ENCODE measurements at places on chromosomes 4 and X.
A peak's percentile ranks its signal among the peaks of the same experiment; 100 is the strongest.

- DNase-seq, result no peak
Observed at GRCh38 chr4:183438458-183439113, 5.8 kb upstream of the CDKN2AIP start.

GRCh38 chrX:38260231-38260630 is 39.6 kb upstream of the SRPX start:
- DNase-seq, result no peak

DNA sequence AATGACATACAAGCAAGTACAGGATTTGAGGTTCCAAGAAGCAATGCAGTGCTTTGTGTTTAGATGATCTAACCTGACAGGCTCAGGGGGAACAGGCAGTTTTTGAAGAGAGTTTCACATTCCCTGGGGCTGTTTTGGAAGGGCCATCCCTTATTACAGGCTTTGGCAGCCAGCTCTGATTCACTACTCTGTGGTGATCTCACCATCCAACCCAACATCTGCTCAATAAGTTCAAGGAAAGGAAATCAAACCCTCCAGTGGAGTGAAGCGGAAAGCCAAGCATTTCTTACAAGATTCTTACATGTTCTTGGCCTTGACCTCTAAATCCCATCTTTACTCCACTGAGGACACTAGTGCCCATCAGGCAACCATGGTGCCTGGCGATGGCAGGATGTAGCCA is 7.5 kb downstream of the IDS start:
- DNase-seq, result no peak

DNA sequence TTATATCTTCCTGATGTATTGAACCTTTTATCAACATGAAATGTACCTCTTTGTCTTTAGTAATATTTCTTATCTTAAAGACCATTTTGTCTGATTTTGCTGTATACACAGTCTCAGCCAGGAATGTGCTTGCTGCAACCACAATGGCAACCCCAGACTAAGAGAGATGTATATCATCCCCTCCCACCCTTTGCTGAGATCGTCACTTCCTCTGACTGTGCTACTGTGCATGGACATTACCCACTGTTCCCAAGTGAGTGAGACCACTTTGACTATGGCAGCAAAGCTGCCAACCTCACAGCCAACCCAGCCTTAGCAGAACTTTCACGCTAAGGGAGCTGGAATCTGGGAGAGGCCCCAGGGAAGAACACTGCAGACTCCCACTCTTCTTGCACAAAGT is 46.0 kb downstream of the EIF2S3 start:
- no peak for DNase-seq

- DNase-seq, result no peak
Observed at GRCh38 chr4:113565702-113566012, 195.9 kb downstream of the CAMK2D start.

- DNase-seq, result no peak
Observed at GRCh38 chr4:103673983-103674382, 45.8 kb downstream of the TACR3 start.

DNA sequence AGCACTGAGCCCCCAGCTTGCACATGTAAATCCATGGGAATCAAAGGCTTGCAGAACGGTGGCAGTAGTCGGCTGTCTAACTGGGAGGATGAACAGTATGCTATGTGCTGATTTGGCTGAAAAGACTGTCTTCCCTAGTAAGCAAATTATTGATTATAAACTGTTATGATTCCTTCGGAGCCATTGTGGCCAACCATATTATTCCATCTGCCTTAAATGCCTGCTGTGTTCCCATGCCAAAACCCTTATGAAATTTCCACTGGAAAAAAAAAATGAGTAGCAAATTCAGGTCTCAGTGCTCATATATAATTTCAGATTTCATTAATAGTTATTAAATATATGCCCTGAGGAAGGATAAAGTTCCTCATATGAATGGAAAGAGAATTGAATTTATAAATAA is 132.7 kb upstream of the MID1 start:
- no peak for DNase-seq

DNA sequence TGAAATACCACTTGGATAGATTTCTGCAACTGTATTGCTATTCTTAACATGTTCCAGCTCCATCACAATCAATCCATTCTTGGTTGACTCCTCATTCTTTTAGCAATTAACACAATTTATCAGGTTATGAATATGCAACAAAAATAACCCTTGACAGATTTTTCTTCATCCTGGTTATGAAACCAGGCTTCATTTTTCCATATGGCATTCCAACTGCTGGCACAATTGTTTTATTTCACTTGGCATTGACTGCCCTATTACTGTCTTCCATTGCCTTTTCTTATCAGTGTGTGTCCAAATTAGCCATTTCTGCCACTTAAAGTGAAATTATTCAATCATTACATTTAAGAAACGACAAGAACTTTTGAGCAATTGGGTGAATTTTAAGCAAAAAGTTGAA is 388.8 kb upstream of the EPHA5 start:
- peak; percentile 82 for DNase-seq

GRCh38 chrX:153925739-153926551 is at the start of gene ARHGAP4:
Gene ARHGAP4 (minus strand): TSS chrX:153926264. CDS start chrX:153926202, 62 bp downstream.
- no peak for DNase-seq

- DNase-seq, result no peak
Observed at GRCh38 chrX:63475200-63475599, 124.1 kb upstream of the SPIN4 start.

- no peak for DNase-seq
Observed at GRCh38 chr4:23894021-23894420, 4.2 kb upstream of the PPARGC1A start.

DNA sequence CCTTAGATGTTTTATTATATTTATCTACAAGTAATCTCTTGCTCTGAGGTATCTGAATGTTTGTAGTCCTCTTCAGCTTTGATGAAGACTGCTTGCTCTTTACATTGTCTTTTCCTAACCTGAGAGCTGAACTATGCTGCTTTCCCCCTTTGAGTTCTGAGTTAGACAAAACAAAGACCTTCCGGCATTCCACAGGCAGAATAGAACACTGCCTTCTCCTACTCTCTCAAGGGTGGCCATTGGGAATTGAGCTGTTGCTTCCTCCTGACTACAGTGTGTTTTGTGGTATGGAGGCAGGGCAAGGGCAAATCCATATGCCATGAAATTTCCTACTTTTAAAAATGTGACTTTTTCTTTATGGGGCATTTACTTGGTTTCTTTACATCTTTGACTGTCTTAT is 841.0 kb downstream of the FAM133A start:
- no peak for DNase-seq

- DNase-seq, result no peak
Observed at GRCh38 chrX:7112071-7112470, 35.4 kb upstream of the STS start.

- DNase-seq, result no peak
Observed at GRCh38 chrX:16167181-16167580, at the start of gene MAGEB17. Gene MAGEB17 (plus strand): TSS chrX:16167481. CDS start chrX:16170383, 2,902 bp downstream.

GRCh38 chr4:101651778-101652177 is 138.8 kb upstream of the BANK1 start:
- DNase-seq, result peak; percentile 81

- no peak for DNase-seq
Observed at GRCh38 chr4:173536808-173537429, 6.9 kb upstream of the HAND2 start.

GRCh38 chr4:13981499-13981898 is 354.0 kb upstream of the BOD1L1 start:
- no peak for DNase-seq

DNA sequence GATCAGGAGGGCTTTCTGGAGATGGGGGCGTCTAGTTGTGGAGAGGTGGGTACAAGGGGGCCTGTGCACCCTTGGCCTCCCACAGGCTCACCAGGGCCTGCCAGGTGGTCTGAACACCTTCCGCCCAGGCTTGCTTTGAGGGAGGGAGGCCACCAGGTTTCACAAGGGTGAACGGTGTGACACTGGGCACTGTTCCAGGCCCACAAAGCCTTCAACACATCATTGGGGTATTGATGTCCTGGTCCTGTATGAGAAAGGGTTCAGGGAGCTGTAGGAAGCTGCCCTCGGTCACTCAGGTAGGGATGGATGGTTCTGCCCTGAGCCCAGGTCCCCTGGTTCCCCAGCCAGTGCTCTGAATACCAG is 6.0 kb downstream of the HTRA3 start:
- no peak for DNase-seq

GRCh38 chr4:98148856-98149255 is 5.6 kb upstream of the STPG2 start:
- DNase-seq, result no peak

GRCh38 chr4:151990201-151990600 is 229.4 kb upstream of the GATB start:
- DNase-seq, result no peak

DNA sequence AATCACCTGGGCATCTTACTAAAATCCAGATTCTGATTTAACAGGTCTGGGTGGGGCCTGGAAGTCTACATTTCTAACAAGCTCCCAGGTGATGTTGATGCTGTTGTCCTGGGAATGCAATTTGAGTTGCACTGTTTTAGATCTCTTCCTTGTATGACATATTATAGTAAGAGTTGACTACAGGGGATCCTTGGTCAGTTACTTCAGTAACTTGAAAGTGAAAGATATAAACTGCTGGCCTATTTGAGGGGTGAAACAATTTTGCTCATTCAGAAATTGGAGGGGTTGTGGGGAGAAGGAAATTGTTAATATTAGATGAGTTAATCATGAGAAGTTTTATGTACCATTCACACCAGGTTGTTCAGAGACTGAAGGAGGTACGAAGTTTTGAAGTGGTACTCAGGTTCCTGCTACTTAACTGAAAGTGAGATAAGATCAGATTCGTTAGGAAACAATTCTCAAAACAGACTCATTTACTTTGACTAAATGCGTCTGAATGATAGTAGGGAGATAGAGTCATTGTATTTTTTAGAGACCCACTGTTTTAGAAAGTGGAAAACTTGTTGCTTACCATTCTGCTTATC is 12.5 kb downstream of the SH2D1A start:
- no peak for DNase-seq

- peak; percentile 39 for DNase-seq
Observed at GRCh38 chrX:101415180-101416145, 7.4 kb downstream of the HNRNPH2 start.

DNA sequence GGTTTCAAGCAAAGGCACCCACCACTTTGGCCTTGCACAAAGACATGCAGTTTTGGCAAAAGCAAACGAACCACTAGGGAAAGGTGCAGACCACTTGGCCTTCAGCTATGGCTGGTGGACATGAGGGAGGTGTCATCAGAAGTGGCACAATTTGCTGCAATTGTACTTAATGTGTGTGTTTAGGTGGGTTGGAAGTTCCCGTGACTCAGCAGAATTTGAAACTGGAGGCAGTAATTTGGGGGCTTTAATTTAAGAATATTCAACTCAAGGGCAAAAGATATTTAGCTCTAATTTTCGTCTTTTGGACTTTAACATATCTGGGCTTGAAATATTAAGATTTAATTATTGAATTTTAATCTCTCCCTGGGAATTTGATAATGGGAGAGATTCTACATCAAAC is 115.6 kb upstream of the NOCT start:
- no peak for DNase-seq

GRCh38 chr4:68906780-68907137 is 44.8 kb downstream of the UGT2A3 start:
- DNase-seq, result no peak

DNA sequence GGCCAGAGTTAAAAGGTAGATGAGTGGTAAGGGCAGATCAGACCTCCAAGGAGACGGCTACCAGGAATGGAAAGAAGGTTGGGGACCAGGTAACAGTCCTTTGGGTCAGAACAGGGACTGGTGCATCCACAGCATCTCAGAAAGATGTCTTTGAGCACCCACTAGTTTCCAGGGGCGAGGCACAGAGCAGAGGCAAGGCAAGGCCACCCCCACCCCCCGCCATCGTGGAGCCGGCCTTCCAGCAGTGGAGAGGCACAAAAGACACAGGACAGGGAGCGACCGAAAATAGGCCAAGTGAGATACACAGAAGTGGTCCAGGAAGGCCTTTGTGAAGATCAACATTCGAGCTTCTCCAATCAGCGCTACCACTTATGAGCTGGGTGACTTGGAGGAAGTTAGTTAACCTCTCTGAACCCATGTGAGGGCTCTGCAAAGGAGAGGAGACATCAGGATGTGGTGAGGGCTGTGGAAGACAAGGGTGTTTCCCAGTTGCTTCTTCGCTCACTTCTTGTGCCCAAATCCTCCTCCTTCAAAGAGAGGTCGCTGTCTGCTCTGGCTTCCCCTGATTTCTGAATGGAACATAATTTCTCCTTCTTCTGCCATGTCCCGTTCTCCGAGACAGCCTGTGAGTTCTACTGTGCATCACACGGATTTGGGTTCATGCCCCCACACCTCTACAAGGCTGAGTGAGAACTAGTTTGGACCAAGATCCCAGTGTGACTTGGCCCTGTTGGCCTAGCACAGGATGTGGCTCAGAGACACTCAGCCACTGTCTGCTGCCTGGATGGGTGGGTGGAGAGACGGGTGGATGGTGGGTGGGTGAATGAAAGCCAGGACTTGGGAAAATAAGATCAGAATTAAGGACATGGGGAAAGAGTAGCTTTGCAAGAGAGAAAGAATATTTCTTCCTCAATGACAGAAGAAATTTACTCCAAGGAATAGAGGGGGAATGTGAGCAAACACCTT is 16.7 kb upstream of the MSX1 start:
- no peak for DNase-seq

DNA sequence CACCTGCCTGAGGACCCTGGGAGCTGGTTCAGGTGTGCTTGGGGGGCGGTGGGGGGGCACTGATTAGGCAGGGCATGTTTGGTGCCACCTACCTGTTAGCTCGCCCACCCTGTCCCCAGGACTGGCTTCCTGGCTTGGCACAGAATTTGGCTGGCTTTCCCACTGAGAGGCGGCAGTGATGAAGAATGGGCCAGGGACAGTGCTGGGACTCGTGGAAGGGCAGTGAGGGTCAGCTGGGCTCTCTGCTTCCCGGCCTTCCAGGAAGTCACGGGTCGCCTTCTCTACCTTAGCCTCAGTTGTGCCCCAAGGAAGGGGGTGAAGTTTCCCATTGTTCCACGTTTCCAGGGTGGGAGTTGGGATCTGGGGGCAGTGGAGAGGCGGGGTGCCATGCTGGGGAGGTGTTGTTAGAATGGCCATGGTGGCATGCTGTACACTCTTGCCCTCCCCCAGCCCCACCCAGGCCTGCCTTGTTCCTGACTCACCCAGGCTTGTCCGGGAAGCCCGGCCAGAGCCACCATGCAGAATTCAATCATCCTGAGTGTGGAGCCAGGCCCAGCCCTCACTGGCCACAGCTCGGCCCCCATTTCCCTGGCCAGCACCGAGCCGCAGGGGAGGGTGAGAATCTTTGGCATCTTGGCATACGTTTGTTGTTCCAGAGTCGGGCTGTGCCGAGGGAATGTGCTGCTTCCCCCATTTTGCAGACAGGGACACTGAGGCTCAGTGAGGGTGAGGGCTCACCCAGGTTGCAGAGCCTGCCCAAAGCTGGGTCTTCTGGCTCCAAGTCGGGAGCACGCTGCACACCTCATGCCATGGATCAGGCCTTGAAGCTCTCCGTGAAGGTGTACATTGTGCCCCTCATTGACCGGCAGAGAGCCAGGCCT is 21.9 kb upstream of the GPR78 start:
- DNase-seq, result no peak

GRCh38 chr4:42750091-42750490 is 93.2 kb upstream of the ATP8A1 start:
- no peak for DNase-seq

DNA sequence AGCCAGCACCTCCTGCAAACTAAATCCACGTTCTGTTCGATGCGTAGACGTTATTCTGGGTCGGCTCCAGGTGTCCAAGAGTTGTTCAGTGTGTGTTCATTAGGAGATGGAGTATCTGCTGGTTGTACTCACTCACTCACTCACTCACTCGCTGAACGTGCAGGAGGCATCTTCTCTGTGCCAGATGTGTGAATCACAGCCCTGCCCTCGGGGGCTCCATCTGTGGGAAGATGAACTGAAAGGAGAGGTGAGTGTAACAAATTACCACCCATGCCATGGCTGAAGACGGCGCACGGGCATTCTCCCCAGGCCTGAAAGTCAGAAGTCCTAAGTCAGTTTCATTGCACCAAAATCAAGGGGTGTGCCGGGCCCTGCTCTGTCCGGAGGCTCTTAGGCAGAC is 16.1 kb downstream of the NSG1 start:
- DNase-seq, result no peak
